ENCODE measurements at places on chromosomes 2 and 18.

DNA sequence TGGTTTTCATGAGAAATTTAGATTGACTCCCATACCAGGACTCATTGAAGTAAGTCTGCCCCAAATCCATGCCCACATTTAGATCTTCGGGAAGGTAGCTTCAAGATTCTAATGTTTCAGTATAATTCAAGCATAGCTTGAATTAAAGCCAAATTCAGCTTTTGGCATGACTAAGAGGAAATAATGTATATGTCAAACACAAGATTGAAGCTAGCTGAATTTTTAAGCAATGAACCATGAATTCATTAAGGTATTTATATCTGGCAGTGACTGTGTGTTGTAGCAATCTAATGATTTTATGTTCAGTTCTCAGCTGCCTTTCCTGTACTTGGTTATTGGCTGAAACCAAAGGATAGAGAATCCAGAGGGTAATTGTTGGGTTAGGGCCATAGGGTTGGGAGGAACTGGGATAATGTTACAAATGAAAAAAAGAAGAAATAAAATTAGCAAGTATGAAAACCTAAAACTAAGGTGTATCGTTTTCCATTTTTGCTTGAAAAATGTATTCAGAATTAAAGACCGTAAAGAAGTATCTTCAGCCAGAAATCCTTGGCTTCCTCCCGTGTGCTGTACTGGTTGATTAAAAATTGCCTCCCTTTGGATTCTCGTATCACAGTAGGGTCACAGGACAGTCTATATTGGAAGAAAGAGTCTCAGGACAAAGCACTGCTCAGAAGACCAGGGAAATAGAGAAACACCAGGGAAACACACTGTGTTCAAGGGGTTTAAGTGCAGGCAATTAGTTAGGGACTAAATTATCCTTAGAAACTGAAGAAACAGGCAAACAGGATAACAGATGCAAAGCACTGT lies 119.0 kb upstream of the FN1 start:
- no peak for DNase-seq

GRCh38 chr2:227000123-227000522 lies 163.9 kb downstream of the COL4A4 start:
- DNase-seq: no peak

DNA sequence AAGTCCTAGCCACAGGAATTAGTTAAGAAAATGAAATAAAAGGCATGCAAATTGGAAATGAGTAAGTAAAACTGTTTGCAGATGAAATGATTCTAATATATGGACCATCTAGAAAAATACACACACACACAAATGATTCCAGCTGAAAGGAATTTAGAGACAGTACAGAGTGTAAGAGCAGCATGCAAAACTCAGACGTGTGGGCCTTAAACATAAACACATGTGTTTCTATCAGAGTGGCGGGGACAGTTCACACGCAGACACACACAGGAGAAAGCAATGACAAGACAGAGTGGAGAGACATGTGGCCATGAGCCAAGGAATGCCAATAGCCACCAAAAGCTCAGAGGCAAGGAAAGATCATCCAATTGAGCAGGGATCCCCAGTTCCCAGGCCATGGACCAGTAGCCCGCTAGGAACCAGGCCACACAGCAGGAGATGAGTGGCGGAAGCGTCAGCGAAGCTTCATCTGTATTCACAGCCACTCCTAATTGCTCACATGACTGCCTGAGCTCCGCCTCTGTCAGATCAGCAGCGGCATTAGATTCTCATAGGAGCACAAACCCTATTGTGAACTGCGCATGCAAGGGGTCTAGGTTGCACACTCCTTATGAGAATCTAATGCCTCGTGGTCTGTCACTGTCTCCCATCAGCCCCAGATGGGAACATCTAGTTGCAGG lies 155.4 kb downstream of the ARL4C start:
- no peak for DNase-seq

DNA sequence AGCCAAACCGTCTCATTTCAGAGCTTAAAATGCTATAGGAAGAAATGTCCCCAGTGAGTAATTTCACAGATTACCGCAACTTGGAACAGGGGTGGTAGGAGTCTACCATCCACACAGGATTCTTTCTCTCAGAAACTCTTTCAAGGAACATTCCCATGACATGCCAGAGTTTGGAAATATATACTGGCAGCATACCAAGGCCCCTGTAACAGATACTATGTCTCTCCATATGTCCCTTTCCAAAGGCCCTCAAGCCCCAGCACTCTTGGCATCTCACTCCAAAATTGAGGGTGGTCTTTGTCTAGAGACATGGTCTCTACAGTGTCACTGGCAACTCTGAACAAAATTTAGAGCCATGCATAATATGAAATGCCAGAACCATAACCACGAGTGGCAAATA lies 11.0 kb downstream of the FIGLA start:
- DNase-seq: no peak

GRCh38 chr2:71743995-71744675 lies 290.8 kb downstream of the DYSF start:
- no peak for DNase-seq

DNA sequence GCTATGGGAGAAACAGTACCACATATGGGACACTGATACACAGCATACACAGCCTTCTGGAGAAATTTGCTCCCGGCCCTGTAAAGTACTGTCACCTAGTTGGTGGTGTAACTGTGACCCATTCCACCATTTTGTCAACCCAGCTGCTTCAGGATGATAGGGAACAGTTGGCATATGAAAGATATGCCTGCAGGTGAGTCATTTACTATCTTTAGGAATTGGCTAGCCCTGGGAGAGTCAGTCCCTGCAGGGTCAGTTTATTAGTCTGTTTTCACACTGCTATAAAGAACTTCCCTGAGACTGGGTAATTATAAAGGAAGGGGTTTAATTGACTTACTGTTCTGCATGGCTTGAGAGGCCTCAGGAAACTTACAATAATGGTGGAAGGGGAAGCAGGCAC lies 30.0 kb upstream of the PTPRM start:
- no peak for DNase-seq
